Fibroblast of skin of abdomen (primary cell): ENCODE measurements at places on chromosomes 6 and 20.

- no peak for DNase-seq
Measured at GRCh38 chr6:88869263-88870020, 94.0 kb downstream of the RNGTT start.

DNA sequence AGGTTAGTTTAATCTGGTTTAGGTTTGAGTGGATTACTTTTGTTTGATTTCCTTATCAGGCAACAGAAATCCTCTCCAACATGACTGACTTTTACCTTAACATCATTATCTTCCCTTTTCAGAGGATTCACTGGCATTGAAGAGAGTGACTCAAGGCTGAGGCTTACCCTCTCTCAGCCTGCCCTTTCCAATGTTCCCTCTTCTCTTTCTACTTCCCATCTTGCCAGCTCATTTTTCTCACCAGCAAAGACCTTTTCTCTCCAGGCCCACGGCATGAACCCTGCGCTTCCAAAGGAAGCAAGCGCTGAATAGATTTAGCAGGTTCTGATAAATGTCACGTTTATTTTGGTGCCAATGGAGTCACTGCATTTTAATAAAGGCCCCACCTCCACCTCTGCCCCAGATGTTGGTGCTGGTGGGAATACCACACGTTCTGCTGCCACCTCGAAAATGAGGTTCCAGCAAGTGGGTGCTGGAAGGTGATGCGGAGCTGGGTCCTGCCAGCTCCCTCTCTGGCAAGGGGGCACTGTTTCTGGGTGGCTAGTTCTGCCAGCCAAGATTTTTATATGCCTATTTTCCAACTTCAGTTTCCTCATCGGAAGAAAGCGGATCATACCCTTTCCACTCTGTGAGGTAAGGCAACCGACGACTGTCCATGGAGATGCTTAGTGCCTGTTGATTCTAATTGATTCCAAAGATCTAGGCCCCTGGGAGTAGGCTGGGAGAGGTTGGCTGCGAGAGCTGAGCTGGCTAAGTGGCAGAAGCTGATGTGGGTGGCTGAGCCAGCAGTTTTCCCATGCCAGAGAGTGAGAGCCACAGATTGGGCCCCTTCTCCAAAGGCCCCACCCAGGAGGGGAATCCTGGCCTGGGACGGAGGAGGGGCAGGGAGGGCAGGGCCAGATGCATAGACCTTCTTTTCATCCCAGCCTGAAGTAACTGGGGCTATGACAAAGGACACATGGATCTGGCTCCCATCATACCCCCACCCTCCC, 87.7 kb upstream of the MAFB start:
- no peak for DNase-seq

DNA sequence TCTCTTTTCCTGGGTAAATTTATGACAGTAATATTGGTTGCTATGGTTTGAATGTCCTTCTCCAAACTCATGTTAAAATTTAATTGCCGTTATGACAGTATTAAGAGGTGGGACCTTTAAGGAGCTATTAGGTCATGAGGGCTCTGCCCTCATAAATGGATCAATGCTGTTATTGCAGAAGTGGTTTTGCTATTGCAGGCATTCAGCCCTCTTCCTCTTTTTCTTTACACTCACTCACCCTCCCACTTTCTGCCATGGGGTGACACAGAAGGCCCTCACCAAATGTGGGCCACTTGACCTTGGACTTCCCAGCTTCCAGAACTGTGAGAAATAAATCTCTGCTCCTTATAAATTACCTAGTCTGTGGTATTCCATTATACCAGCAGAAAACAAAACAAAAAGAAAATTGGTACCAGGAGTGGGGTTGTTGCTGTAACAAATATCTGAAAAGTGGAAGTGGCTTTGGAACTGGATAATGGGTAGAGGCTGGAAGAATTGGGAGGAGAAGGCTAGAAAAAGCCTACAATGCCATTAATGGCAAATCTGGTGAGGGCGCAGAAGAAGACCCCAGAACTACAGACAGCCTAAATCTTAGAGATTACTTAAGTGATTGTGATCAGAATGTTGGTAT, 24.8 kb upstream of the IGF2R start:
- DNase-seq: no peak

DNA sequence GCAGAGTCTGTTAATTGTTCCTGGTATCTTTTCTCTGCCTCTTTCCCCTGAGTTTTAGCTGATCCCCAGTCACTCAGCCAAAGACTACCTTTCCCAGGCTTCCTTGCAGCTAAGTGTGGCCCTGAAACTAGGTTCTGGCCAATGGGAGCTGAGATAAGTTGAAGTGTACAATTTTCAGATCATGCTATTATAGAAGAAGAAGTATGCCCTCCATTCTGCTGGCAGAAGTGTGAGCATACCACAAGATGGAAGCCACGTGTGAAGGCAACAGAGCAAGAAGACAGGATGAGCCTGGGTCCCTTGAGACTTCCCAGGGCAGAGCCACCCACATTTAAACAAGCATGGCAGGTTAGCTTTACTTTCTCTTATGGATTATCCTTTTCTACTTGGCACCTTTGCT, 273.2 kb downstream of the HIVEP2 start:
- DNase-seq: no peak

GRCh38 chr20:19495905-19496703, 262.0 kb upstream of the RIN2 start:
- peak; percentile 54 for DNase-seq

GRCh38 chr6:120077489-120077888, 727.9 kb upstream of the MAN1A1 start:
- peak; percentile 20 for DNase-seq

- DNase-seq: peak; percentile 65
Measured at GRCh38 chr6:55379471-55379870, 52.2 kb downstream of the GFRAL start.

- no peak for DNase-seq
Measured at GRCh38 chr20:37575884-37576283, 48.2 kb upstream of the BLCAP start.

DNA sequence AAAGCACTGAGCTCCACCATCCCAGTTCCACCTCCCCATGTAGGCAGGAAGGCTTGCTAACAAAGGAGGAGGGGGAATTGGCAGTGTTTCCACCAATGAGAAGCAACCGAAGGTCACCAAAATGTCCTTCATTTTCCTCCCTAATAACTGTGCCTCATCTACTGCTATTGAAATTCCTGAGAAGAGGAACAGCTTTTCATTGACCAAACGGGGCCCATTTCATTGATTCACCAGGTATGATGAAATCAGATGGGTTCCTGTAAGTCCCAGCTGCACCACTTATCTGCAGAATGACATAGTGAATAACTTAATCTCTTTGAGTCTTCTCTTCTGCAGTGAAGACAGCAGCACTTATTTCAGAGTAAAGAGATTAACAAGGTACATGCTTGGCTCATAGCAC, 17.3 kb downstream of the TREM1 start:
- no peak for DNase-seq

- DNase-seq: no peak
Measured at GRCh38 chr20:821046-821730, 12.3 kb upstream of the FAM110A start.

- no peak for DNase-seq
Measured at GRCh38 chr6:168877821-168878282, 375.8 kb downstream of the THBS2 start.

GRCh38 chr20:54320148-54320607, 112.3 kb downstream of the PFDN4 start:
- peak; percentile 44 for DNase-seq
